Left lung (tissue), 14 donors: ENCODE measurements at places on chromosomes 4 and X.
A peak's percentile ranks its signal among the peaks of the same experiment; 100 is the strongest.

- no peak overlapping the region for H3K27ac ChIP-seq
- H3K4me3 ChIP-seq: no peak overlapping the region
- H3K36me3 ChIP-seq: no peaks in the 10 kb centered on the region
- H3K27me3 ChIP-seq: no peaks in the 10 kb centered on the region
Observed at GRCh38 chr4:140969296-140969695, 164.0 kb downstream of the RNF150 start.

DNA sequence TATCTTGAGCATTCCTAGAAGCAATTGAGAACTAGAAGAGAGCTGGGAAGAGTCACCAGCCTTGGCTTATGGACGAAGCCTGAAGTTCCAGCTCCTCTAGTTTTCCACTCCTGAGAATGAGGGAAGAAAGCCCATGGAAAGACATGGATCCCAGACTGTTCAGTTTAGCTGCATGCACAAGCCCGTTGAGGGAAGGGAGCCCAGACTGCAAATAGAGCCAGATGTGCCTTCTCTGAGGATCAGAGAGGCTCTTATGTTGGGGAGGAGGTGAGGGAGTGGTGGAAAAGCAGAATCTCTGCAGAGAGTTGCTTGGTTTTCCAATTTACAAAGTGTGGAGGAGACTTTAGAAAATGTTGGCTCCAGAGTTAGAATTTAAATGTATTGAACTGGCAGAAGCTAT is 69.0 kb downstream of the ASB9 start:
- H3K36me3 ChIP-seq: no peaks in the 10 kb centered on the region
- no peaks in the 10 kb centered on the region for H3K4me1 ChIP-seq
- DNase-seq: no peak
- H3K4me3 ChIP-seq: no peak overlapping the region

GRCh38 chr4:125486351-125486750 is 171.6 kb downstream of the FAT4 start:
- no peaks in the 10 kb centered on the region for H3K4me1 ChIP-seq
- no peaks in the 10 kb centered on the region for H3K36me3 ChIP-seq
- H3K27me3 ChIP-seq: no peaks in the 10 kb centered on the region
- no peak for DNase-seq
- no peak overlapping the region for H3K27ac ChIP-seq

DNA sequence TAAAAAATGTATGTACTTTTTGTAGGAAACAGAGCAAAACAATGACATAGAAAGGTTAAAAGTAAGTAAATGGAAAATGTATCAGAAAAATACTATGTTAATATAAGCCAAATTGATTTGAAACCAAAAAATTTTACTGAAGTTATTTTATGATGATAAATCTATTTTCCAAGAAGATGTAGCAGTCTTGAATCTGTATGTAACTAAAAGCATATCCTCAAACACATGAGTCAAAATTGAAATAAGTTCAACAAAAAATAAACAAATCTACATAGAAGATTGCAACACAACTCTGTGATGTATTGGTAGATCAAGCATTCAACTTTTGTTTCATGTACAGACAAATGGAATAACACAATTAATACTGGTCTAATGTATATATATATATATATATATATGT is 450.0 kb downstream of the SPRY1 start:
- H3K27me3 ChIP-seq: no peaks in the 10 kb centered on the region
- H3K27ac ChIP-seq: no peak overlapping the region
- no peak overlapping the region for H3K4me3 ChIP-seq
- no peak for DNase-seq
- no peaks in the 10 kb centered on the region for H3K4me1 ChIP-seq

DNA sequence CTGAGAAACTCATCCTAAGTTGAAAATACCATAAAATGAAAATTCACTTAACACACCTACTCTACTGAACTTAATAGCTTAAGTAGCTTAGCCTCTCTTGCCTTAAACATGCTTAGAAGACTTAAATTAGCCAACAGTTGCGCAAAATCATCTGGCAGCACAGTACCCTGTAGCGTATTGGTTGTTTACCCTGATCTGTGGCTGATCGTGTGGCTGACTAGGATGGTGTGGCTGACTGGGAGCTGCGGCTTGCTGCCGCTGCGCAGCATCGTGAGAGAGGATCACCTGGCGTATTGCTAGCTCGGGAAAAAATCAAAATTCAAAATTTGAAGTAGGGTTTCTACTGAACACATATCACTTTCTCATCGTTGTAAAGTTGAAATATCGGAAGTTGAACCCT is 6.3 kb downstream of the RUFY3 start:
- no peaks in the 10 kb centered on the region for H3K27me3 ChIP-seq
- H3K36me3 ChIP-seq: no peaks in the 10 kb centered on the region
- no peak overlapping the region for H3K4me3 ChIP-seq
- H3K4me1 ChIP-seq: peaks cover 5% of the 10 kb centered on the region
- no peak overlapping the region for H3K27ac ChIP-seq

GRCh38 chr4:73690051-73690738 is 50.2 kb upstream of the CXCL8 start:
- H3K4me1 ChIP-seq: no peaks in the 10 kb centered on the region
- peak overlapping the region; percentile 55 for H3K27ac ChIP-seq
- H3K27me3 ChIP-seq: no peaks in the 10 kb centered on the region

GRCh38 chrX:1389181-1389992 is 2.5 kb downstream of the SLC25A6 start:
- no peak overlapping the region for H3K27ac ChIP-seq
- no peaks in the 10 kb centered on the region for H3K27me3 ChIP-seq
- H3K4me1 ChIP-seq: peaks cover 51% of the 10 kb centered on the region

- H3K4me3 ChIP-seq: no peak overlapping the region
- H3K27me3 ChIP-seq: no peaks in the 10 kb centered on the region
- H3K4me1 ChIP-seq: no peaks in the 10 kb centered on the region
- no peak for DNase-seq
Observed at GRCh38 chr4:144905286-144905685, 192.7 kb downstream of the ANAPC10 start.

DNA sequence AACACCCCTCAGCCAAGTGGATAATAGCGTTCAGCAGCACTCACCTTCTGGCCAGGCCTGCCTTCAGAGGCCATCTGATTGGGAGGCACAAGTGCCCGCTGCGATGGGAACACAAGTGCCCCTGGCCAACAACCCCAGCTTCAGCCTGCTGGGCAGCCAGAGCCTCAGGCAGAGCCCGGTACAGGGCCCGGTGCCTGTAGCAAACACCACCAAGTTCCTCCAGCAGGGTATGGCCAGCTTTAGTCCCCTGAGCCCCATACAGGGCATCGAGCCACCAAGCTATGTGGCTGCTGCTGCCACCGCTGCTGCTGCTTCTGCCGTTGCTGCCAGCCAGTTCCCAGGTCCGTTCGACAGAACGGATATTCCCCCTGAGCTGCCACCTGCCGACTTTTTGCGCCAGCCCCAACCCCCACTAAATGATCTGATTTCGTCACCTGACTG is 55.9 kb upstream of the MTM1 start:
- DNase-seq: no peak
- H3K4me1 ChIP-seq: no peaks in the 10 kb centered on the region
- no peak overlapping the region for H3K4me3 ChIP-seq
- no peaks in the 10 kb centered on the region for H3K36me3 ChIP-seq

DNA sequence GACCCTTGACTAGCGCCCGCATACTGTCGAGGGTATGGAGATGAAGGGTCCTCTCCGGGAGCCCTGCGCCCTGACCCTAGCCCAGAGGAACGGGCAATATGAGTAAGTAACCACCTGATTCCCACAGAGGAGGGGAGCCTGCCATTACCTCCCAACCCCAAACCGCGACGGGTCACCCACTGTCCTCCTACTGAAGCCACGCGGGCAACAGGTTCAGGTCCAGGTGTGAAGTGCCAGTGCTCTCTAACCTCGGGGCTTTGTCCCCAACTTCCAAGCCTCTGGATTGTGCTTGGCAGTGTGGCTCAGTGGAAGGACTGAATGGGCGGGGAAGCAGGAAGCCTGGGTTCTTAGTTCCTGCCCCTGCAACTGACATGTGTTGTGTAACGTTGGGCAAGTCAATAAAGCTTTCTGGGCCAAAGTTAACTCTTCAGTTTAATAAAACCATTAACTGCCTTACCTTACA is 694 bp downstream of the OCRL start:
- peak overlapping the region; percentile 41 for H3K4me3 ChIP-seq
- no peaks in the 10 kb centered on the region for H3K27me3 ChIP-seq
- no peaks in the 10 kb centered on the region for H3K36me3 ChIP-seq
- H3K4me1 ChIP-seq: no peaks in the 10 kb centered on the region
- peak overlapping the region; percentile 69 for H3K27ac ChIP-seq

GRCh38 chr4:130393231-130393630 is 1297.3 kb downstream of the C4orf33 start:
- H3K4me1 ChIP-seq: no peaks in the 10 kb centered on the region
- no peaks in the 10 kb centered on the region for H3K36me3 ChIP-seq
- H3K4me3 ChIP-seq: no peak overlapping the region
- DNase-seq: no peak
- no peaks in the 10 kb centered on the region for H3K27me3 ChIP-seq

DNA sequence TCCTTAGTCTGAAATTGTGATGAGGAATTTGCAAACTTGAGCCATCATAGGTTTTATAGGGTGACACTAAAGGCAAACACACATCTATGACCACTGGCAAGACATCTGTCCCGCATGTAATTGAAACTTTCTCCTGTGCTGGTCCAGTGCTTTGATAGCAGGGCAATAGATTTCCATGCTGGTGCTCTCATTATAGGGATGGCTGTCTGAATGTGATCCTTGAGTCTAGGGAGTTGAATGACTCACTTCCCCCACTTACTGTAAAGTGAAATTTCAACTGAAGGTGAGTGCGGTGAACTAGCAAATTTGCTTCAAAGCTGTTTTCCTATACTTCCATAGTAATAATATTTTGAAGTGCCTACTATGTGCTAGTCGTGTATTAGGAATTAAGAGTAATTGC is 1630.0 kb downstream of the STIM2 start:
- H3K36me3 ChIP-seq: no peaks in the 10 kb centered on the region
- no peak overlapping the region for H3K4me3 ChIP-seq
- H3K4me1 ChIP-seq: no peaks in the 10 kb centered on the region
- DNase-seq: no peak
- H3K27ac ChIP-seq: no peak overlapping the region
- H3K27me3 ChIP-seq: no peaks in the 10 kb centered on the region

DNA sequence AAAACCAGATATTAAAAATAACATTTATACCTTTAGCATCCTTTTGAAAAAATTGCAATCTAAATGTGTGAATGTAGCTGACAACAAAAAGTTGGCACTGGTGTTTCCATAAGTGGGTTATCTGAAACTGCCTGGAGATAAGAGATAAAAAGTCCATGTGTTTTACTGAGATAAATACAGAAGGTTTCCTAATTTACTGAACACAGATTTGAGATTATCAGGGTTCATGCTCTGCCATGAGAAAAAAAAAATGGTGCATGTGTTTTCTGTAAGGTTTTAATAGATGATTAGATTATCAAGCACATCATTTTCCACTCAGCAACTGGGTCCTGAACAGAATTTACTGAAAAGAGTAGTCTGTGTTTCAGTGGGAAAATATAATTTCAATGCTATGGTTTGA is 326.2 kb upstream of the SLIT2 start:
- H3K36me3 ChIP-seq: no peaks in the 10 kb centered on the region
- no peak for DNase-seq
- H3K27me3 ChIP-seq: no peaks in the 10 kb centered on the region
- H3K4me3 ChIP-seq: no peak overlapping the region

DNA sequence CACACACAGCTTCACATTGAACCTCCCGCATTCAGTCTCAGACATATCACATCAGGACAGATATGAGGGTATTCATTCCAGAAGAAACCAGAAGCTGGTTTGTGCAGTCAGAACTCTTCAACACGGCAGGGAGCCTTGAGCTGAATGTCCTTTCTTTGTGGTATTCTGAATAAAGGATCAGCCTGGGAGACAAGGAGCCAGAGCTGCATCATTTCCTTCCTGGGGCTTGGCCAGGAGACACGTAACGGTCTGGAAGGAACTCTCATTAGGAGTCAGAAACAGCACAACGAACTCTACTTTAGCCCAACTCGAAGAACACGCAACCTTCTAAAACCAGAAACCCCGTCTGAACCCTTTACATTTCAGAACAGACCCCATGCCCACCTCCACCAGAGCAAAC is 46.4 kb downstream of the KDR start:
- H3K4me1 ChIP-seq: peaks cover 5% of the 10 kb centered on the region
- no peak overlapping the region for H3K4me3 ChIP-seq
- no peaks in the 10 kb centered on the region for H3K27me3 ChIP-seq
- peak overlapping the region; percentile 46 for H3K27ac ChIP-seq
- no peaks in the 10 kb centered on the region for H3K36me3 ChIP-seq

GRCh38 chr4:147220833-147221232 is 260.1 kb upstream of the EDNRA start:
- no peak overlapping the region for H3K4me3 ChIP-seq
- no peak overlapping the region for H3K27ac ChIP-seq
- H3K36me3 ChIP-seq: no peaks in the 10 kb centered on the region
- no peaks in the 10 kb centered on the region for H3K27me3 ChIP-seq

GRCh38 chrX:65667503-65668376 is at the start of gene MSN:
MSN (plus strand) TSS chrX:65667654; CDS start chrX:65667842, 188 bp downstream.
- peak within 1 kb of the TSS; percentile 93 for H3K27ac ChIP-seq
- no peaks in the 10 kb centered on the region for H3K36me3 ChIP-seq
- DNase-seq: peak; percentile 96
- H3K27me3 ChIP-seq: no peaks in the 10 kb centered on the region
- H3K4me1 ChIP-seq: peaks cover 33% of the 10 kb centered on the region
- peak within 1 kb of the TSS; percentile 80 for H3K4me3 ChIP-seq

DNA sequence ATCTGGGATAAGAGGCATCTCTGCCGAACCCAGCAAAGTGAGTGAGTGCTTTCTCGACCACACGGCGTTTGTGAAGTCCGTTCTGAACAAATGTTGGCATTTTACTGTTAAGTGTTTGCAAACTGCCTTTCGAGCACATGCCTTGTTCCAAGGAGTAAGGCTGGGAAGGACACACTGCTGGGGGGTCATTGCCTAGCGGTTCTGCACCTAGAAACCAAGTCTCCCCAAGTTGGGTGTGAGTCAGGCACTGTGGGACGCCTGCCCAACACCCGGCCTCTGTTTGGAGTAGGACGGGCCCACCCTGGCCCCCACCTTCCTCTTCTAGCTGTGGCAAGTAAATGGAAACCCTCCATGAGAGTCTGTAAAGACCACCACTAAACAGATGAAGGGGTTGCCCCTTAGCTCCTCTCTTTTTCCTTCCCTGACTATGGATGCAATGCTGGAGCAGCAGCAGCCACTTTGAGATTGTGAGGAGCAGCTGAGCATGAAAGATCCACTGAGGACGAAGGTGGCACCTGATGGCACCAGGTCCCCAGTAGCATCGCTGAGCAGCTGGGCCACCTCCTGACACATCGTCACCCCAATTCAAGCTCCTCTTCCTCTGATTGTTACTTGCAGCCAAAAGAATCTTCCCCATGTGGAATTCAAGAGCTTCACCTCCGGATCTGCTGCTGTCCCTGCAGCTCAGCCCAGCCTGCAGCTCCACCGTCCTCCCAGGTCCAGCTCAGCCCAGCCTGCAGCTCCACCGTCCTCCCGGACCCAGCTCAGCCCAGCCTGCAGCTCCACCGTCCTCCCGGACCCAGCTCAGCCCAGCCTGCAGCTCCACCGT is 6.3 kb downstream of the CPLX1 start:
- DNase-seq: no peak
- H3K4me1 ChIP-seq: no peaks in the 10 kb centered on the region
- peaks cover 98% of the 10 kb centered on the region for H3K27me3 ChIP-seq
- no peak overlapping the region for H3K4me3 ChIP-seq
- H3K27ac ChIP-seq: no peak overlapping the region

- H3K27me3 ChIP-seq: peaks cover 39% of the 10 kb centered on the region
- no peaks in the 10 kb centered on the region for H3K4me1 ChIP-seq
- H3K36me3 ChIP-seq: no peaks in the 10 kb centered on the region
- no peak within 1 kb of the TSS for H3K27ac ChIP-seq
- peak within 1 kb of the TSS; percentile 7 for H3K4me3 ChIP-seq
Observed at GRCh38 chrX:133985164-133985966, at the start of gene GPC3. GPC3 (minus strand) TSS chrX:133985594.

- no peaks in the 10 kb centered on the region for H3K4me1 ChIP-seq
- DNase-seq: no peak
- no peak overlapping the region for H3K27ac ChIP-seq
- H3K36me3 ChIP-seq: no peaks in the 10 kb centered on the region
- no peak overlapping the region for H3K4me3 ChIP-seq
Observed at GRCh38 chrX:38649221-38649620, 87.9 kb downstream of the TSPAN7 start.
